ENCODE measurements at places on chromosomes 2 and 18.

DNA sequence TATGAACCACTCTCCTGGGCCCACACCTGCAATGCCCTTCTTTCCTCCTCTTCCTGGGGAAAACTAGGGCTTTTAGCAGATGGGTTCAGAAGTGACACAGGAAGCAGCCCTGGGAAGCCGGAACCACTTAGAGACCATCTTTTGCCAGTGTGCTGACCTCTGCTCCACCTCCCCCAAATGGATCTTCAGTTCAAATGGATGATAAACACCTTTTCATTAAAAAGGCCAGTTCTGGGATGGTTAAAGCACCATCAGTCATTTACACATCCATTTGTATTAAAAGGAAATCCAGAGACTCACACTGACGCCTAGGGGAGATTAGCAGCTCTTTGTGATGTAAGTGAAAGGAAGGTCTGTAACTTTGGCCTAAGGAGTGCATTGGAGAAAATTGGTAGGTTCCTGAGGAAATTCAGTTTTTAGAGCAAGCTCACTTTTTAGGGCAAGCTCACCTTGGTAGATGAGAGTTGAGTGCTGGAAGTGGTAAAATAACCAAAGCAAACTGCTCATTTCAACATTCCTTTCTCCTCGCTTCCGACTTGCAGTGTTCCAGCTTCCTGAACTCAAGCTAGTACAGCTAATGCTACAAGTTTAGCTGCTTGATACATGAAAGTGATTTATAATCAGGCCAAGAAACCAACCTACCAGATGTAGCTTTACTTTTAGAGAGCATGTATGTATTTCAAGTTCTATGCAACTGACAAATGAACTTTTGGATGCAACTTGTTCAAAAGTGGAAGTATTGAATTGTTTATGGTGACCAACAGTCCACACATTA is 47.7 kb downstream of the ACTR2 start:
- no peak for DNase-seq

DNA sequence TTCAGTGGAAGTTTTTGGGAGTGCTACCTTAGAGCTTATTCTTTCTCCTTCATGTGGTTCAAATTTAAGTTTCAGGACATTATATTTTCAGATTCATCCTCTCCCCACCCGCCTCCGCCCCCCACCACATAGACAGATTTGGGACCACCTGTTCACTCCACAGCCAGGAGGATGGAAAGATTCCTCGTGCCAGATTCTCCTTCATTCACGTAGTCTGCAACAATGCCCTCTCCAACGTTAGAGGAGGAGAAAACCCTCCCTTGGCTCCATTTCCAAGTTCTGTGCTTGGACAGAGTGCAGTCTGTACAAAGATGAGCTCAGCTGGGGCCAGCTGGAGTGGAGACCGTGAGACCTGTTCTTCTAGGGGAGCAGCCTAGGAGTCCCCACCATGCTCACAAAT is 26.2 kb downstream of the POU3F3 start:
- no peak for DNase-seq

DNA sequence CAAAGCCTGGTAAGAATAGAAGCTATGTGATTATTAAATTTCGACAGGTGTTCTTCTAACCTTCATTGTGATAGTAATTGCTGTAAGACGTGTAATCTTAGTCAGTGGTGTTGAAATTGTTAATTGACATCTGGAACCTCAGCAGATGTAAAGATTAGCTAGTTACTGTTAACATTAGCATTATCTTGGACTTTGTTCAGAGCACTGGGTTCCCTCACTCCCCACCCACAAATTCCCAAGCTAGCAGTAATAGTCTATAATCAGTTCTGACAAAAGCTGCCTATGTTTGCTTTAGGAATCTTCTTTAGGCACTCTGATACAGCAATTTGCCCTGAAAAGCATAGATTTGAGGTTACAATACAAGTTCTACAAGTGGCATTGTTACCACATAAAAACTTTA is 233.7 kb downstream of the EN1 start:
- no peak for DNase-seq

- no peak for DNase-seq
These were observed 11.1 kb downstream of the OTOF start for GRCh38 chr2:26466662-26467310.

GRCh38 chr2:97651114-97651513 is 5.3 kb downstream of the COX5B start:
- DNase-seq, result no peak

Data from cardiac fibroblast (primary cell).